ENCODE measurements at places on chromosomes 2 and 18.

- no peak for DNase-seq
Measured at GRCh38 chr18:49645841-49646351, 84.0 kb downstream of the LIPG start.

DNA sequence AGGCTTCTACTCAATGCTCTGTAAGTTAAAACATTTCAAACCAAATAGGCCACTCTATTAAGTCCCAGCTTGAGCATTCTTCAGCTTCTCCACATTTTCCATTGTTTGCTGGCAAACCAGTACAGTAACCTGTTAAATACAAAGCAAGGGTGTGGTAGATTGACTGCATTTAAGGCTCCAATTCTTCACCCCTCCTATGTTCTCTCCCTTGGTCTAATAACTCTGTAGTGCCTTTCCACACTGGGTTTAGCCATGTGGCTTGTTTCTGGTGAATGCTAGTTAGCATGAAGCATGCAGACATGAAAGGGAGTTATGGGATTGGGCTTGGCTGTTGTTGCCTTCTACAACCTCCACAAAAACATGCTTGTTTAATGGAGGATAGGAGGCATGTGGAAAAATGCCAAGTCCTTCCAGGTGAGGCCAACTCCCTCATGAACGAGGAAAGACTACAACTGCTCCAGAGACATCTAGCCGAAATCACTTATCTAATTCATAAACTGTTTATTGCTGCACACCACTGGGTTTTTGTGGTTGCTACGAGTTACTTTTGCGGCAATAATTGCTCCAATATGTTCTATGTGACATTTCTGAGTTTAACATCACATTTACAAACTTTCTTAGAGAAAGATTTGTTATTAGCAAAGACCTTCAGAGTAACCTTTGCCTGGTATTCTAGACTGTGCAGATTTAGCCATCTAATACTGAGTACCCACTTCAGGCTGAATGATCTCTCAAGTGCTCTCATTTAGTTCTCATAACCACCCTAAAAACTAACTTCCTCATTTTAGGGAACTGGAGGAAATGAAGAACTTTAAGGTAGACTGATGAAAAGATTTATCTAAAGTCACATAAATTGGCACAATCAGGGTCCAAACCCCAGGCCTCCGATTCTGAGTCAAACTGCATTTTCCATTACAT, 104.0 kb downstream of the SMAD2 start:
- DNase-seq: no peak

GRCh38 chr2:207895274-207895860, 125.7 kb upstream of the FZD5 start:
- no peak for DNase-seq

DNA sequence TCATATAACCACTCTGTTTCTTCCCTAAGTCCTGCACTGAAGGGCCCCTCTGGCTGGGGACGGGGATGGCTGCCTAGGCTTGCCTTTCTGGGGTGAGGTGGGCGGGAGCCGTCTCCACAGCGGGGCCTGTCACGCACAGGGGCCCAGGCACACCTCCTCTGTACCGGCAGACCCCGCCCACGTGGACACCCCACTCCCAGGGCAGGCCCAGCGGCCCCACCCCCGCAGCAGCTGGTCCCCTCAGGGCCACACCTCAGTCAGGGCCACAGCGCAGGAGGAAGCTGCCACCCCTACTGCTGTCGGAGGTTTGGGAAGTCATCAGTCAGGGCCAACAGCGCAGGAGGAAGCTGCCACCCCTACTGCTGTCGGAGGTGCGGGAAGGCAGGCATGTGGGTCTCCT, 257.6 kb upstream of the RAB6C start:
- DNase-seq: no peak

DNA sequence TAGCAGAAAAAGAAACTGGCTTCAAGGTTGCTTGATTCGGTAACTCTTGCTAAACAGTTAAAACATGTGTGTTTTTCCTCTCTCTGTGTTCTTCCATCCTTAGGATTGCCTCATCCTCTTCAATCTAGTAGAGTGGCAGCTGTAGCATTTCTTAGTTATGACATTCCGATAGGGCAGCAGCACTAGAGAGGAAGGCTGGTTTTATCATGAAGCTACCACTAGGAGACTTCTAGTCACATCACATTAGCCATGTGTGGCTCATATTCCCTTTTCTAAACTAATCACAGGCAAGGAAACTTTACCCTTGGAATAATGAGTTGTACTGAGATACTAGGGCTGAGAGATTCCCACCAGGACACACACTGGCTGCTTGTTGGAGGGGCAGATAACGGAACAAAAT, 187.6 kb downstream of the DOK6 start:
- no peak for DNase-seq

GRCh38 chr2:101956465-101957438, 35.0 kb upstream of the IL1R2 start:
- no peak for DNase-seq

GRCh38 chr2:200119236-200119635, 163.9 kb downstream of the MAIP1 start:
- DNase-seq: no peak

DNA sequence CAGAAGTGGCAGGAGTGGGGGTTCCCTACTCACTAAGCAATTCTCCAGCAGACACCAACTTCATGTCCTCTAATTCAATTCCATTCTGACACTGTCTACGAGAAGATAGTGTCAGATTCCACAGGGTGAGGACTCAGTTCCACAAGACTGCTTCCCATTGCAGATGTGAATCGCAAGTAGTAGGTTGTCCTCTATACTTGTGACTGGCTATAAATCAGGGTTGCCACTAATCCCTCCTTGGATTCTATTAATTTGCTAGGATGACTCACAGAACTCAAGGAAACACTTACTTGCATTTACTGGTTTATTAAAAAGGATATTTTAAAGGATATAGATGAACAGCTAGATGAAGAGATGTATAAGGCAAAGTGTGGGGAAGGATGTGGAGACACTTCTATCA, 184.1 kb upstream of the ACVR2A start:
- no peak for DNase-seq

- DNase-seq: no peak
Measured at GRCh38 chr2:239732666-239733010, 292.5 kb downstream of the NDUFA10 start.

DNA sequence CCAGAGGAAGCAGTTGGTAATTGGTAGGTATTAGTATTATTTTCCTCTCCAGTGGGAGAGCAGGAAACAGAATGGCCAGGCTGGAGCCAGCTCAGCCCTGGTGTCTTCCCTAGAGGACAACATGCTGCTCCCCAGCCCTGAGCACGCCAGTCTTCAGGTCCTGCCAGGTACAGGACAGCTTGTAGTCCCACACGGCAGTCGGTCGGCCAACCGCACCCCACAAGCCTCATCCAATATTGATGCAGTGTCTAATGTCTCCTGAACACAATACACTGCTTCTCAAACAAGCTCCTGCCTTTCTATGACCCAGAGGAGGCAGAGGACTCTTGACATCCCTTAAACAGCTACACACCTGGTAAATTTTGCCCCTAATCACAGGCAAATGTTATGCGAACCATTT, 71.0 kb upstream of the PPP1CB start:
- DNase-seq: no peak

- DNase-seq: no peak
Measured at GRCh38 chr18:75854174-75854573, 426.7 kb upstream of the SMIM21 start.

DNA sequence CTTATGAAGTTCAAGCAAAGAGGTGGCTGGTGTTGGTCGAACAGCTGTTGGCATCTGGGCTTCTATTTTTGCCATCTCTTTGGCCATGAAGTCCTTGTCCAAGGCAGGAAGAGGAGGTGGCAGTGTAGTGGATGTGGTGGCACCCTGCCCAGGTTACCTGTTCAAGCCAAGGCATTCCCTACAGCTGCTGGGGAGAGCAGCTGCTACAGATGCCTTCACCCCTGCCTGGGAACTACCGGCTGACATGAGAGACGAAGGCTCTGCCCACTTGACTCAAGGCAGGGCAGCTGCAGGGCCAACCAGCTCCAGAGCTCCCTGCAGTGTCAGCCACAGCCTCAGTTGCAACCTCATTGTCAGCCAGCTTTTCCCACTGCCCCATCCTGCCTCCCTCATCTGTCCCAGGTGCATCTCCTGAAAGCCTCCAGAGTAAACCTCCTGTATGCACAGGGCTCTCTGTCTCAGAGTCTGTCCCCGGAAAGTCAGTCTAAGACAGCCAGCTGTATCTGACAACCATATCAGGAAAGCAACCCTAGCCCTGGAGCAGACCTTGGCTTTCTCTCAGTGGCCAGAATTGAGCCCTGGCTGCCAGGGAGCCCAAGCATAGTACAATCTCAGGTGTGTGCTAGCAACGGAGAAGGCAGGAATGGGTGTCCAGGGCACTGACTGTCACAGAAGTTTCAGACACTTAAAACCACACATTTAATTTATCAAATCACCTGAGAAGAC, 115.9 kb downstream of the RPIA start:
- DNase-seq: no peak

GRCh38 chr2:102619414-102620319, at the start of gene SLC9A2:
Gene SLC9A2 (plus strand): TSS chr2:102619553. CDS start chr2:102619849, 296 bp downstream.
- DNase-seq: no peak

DNA sequence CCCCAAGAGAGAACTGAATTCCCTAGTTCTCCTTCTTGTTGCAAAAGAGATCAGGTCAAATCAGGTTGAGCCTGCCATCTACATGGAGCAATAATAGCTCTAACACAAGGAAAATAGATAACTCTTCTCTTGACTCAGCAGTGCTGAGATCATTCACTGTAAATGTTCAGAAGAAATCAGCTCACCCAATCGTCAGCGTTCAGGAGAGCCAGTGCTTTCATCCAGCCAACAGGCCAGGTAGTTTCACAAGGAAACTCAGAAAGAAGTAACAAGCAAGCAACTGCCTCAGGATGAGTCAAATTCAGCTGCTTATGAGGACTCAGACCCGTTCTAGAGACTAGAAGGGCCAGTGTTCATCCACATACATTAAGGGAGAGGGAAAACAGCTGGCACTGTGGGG, 5.9 kb downstream of the LMAN2L start:
- no peak for DNase-seq

- no peak for DNase-seq
Measured at GRCh38 chr2:178263159-178263860, 69.0 kb downstream of the OSBPL6 start.

- DNase-seq: no peak
Measured at GRCh38 chr2:215929602-215930335, 83.6 kb downstream of the MREG start.

DNA sequence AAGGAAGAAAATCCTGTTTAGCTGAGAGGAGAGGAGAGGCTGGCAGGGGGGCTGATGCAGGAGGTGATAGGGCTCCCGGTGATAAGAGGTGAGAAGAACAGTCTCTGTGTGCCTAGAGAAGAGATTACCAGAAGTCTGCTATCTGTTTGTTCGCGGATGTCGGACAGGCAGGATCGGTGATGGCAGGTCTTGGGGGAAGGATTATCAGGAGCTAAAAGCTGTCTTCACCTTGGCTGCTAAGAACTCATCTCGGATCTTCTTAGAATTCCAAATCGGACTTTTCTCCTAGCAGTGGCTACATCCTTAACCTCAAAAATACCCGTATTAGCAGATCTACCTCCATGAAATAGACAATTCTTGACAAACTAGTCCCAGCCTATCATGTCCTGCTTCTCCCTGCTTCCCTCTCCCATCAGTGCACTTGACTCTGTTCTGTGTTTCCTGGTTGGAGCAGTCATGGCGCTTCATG, 282.1 kb upstream of the TRIB2 start:
- no peak for DNase-seq
